ENCODE measurements at places on chromosomes 4 and X.

DNA sequence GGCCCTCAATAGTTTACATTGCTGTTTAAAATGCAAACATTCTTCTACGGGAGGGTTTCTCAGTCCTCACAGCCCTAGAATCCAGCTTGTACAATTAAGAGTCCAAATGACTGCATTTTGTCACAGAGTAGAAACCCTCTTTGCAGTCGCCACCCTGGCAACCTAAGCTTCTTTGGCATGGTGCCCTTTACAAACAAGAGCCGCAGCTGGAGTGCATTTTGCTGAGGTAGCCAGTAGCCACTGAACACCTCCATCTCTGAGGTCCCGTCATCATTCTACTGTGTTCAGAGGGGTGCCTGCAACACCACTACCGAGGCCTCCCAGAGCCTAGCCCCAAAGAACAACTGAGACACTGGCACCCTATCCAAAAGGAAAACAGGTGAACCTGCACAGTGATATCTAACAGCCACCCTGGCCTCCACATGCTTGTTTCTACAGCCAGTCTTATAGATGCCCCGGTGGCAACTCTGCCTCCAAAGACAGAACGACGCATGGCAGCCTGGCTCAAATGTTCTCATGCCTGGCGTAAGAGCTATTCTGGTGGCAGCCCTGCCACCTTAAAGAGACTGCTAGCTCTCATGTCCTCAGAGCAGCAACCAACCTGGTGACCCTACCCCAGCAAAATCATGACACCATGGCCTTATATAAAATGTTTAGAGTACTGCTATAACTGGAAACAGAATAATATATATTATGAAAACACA is 801.9 kb downstream of the TECRL start:
- DNase-seq, result no peak

- no peak for DNase-seq
Measured at GRCh38 chr4:90128961-90129495, 1.8 kb downstream of the CCSER1 start.

DNA sequence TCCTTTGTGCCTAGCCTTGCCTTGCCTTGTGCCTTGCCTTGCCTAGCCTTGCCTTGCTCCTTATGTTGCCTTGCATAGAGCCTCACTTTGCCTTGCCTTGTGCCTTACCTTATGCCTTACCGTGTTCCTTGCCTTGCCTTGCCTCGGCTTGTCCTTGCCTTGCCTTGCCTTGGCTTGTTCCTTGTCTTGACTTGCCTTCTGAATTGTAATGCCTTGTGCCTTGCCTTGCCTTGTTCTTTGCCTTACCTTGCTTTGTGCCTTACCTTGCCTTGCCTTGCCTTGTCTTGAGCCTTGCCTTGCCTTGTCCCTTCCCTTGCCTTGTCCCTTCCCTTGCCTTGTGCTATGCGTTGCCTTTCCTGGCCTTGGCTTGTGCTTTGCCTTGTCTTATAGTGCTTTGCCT is 90.2 kb downstream of the TAB3 start:
- no peak for DNase-seq

GRCh38 chrX:57329008-57329407 is 42.5 kb downstream of the FAAH2 start:
- DNase-seq, result no peak

GRCh38 chr4:77819404-77819842 is 255 bp upstream of the CNOT6L start:
- no peak for DNase-seq
